ENCODE measurements at places on chromosomes 3 and 15.

DNA sequence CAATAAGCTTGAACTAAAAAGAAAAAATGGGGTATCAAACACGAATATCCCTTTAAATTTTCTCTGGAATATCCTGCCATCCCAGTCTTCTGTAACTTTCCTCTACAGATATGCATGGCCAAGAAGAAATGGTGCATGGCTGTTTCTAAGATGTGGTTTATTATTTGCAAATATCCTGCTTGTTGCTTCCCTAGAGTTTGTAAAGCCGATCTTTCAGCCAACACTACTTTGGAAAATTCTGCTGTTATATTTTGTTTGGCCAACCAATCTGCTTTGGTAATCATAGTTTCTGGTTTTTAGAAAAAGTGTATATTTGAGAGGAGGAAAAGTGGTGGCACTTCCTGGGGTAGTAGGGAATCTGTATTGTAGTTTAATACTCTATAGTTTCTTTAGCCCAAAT lies 13.9 kb downstream of the PHLDB2 start:
- no peak for DNase-seq

- no peak for DNase-seq
These were observed 33.7 kb downstream of the ANXA2 start for GRCh38 chr15:60363903-60364611.

DNA sequence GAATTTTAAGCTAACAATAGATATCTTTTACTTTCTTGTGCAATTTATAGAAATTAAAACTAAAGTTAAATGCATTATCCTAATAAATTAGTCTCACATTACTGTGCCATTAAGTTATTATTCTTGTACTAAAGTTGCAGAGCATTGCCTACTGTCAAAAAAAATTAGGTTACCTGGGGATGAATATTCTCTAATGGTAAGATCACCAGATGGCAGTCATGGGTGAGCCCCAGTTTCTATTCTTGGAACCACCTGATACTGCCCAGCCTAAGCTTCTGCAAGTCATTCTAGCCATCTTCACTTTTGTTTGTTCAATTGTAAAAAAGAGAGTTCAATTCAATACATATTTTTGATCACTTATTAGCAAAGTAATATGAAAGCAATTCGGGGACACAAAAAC lies 213.2 kb downstream of the CADM2 start:
- no peak for DNase-seq

DNA sequence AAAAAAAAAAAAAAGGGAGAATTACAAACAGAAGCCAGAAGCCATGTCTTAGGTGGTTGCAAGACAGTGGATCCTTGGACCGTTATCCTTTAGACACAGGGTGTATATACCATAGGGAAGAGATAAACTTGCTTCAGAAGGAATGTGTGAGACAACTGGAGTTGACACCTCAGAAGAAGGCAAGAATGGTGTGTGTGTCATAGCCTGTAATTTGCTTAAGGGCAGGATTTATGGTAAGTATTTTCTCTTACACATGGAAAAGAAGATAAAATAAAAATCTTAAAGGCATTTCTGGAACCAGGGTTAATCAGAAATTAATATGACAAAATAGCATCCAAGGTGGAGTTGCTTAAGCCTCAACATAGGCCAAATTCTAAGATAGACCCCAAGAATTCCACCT lies 19.3 kb upstream of the DNAJC19 start:
- no peak for DNase-seq

- no peak for DNase-seq
These were observed 25.5 kb downstream of the CHRD start for GRCh38 chr3:184405075-184406030.

DNA sequence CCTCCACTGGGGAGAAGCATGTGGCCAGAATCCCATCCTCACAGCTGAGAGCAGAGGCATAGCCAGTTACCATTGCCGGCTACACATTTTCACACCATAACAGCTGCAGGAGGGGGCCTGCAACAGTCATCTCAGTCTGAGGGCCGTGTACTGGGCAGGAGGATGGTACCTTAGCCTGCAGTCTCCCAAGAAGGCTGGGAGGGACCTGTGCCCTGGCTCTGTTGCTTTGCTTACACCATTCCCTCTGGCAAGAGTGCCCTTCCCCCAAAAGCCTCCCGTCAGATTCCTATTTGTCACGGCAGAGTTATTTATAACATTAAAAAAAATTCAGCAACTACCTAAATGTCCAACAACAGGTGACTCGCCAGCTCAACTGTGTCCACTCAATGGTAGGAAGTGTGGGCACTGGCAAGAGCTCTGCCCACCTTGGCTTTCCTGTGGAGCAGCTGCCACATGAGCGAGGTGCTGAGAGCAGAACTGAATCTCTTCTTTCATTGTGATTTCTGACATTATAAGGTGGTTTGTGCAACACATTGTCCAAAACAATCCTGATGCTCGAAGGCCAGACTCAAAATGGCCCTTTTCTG lies 4.4 kb downstream of the CAMKV start:
- DNase-seq = no peak

- DNase-seq = no peak
These were observed 582.2 kb downstream of the FOXP1 start for GRCh38 chr3:71001303-71001830.

GRCh38 chr3:161969867-161970266 lies 473.3 kb downstream of the OTOL1 start:
- DNase-seq = no peak

DNA sequence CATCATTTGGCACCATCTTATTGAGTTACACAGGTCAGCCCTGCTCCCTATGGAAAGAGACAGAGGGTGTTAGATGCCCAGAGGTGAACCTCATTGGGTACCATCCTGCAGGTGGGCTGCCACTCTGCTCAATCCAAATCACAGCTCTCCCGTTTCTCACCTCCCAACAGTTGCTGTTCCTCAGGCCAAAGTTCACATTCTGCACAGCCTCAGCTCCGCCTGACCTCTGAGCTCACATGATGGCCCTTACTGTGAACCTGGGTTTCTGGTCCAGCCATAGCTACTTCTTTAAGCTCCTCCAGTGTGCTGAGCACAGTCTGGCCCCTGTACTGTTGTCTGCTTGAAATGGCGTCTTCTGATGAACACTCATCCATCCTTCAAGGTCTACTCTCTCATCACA lies 47.8 kb downstream of the BTD start:
- no peak for DNase-seq

- no peak for DNase-seq
These were observed 257.0 kb upstream of the GOLGA6L4 start for GRCh38 chr15:83978588-83978987.

- no peak for DNase-seq
These were observed 44.7 kb downstream of the FAM43A start for GRCh38 chr3:194730365-194730764.

DNA sequence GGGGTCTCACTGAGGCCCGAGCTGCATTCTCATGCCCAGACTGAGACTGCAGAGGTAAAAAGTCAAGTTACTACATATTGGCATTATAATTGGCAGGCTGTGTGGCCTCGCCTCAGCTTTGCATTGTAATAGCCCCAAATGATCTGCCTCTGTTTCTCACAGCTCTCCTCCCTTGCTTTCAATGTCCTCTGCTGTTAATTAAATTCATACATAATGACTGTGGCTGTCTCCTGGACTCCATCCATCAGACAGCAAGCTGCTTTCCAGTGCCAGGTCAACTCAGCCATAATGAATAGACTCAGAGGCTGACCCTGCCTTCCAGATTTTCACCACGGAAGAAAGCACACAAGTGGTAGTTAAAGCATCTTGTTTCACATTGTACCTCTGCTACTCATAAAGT lies 7.6 kb upstream of the RTP4 start:
- DNase-seq = no peak

DNA sequence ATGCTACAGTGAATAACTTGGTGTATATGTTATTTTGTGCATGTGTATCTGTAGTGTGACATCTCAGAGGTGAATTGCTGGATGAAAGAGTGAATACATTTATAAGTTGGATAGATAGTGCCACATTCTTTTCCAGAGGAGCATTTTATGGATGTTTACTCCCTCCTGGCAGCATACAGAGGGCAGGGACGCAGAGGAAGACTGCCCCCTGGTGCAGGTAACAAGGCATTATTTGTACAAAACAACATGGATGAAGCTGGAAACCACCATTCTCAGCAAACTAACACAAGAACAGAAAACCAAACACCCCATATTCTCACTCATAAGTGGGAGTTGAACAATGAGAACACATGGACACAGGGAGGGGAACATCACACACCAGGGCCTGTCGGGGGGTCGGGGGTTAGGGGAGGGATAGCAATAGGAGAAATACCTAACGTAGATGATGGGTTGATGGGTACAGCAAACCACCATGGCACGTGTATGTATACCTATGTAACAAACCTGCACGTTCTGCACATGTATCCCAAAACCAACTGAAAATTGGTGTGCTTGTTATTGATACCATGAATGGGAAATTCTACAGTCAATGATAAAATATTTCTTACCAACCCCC lies 57.9 kb upstream of the CTXND1 start:
- DNase-seq = no peak

DNA sequence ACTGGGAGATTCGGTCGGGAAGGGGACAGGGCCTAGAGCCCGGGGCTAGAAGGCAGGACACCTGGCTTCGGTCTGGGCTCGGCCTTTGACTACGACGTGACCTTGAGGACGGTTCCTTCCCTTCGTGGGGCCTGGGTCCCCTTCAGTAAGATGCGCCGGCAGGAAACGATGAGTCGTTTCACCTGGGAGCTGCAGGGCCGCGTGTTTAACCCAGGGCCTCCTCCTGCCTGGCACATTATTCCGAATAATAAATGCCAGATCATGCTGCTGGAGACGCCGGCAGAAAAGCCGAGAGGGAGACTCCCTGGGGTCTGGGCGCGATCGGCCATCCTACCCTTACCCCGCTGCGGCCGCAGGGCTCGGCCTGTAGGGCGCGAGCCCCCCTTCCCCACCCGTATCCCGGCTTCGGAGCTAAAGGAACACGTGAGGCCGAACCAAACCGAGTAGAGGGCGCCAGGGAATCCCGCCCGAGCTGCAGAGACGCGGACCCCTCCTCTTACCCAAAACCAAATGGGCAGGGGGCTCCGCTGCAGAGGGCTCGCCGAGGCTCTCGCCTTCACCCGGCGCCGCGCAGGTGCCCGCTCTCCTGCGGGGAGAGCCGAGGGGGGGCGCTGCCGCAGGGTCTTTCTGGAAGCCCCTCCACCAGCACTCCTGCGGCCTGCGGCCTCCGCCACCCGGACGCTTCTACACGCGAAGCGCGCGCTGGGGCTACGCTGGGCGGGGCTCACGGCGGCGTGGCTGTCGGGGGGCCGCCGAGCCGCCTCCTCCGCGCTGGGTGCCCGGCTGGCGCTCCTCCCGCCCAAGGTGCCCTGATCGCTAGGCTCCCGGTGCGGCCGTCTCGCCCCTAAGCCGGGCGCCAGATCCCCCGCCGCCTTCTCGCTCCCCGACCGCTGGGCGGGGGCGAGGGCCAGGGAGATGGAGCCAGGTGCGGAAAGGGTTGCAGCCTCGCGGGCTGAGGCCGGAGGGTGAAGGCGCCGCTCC lies at the start of gene BDH1:
Gene BDH1 (minus strand): TSS at position 688 of the 981 bp plus-strand sequence. CDS start 9,525 bp downstream, outside the sequence.
- peak; percentile 65 for DNase-seq

- DNase-seq = no peak
These were observed 92.6 kb upstream of the ARRDC4 start for GRCh38 chr15:97867870-97868269.

DNA sequence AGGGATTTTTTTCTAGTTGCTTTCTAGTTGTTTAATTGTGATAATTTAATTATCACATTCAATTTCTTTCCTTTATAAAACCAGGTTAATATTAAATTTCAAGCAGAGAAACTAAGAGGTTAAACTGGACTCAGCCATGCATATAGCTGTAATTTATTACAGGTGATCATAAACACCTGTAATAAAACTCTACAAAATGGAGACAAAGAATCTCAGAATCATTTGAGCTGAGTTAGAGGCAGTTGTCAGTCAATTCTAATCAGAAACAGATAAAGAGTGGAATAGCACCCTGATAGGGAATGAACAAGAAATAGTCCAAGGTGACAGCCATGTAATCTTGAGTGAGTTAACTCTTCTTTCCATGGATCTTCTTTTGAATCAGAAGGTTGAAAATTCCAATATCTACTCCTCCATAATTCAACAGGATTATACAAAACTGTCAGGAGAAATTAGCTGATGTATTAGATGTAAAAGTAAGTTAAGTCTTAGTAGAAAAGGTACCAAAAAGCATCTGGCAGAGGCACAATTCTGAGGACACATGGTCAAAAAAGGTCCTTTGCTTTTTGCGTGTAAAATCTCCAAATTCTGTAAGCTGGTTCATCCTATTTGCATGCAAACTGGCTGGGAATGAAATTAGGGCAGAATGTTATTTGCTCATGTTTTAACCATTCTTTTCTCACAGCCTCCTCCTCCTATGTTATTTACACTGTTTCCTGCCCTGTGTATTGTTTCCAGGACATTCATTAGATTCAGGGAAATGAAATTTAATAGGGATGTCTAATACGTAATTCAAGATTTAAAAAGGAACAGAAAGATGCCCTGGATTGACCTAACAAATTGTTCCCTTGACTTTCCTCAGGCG lies 39.4 kb upstream of the B3GNT5 start:
- DNase-seq = no peak

DNA sequence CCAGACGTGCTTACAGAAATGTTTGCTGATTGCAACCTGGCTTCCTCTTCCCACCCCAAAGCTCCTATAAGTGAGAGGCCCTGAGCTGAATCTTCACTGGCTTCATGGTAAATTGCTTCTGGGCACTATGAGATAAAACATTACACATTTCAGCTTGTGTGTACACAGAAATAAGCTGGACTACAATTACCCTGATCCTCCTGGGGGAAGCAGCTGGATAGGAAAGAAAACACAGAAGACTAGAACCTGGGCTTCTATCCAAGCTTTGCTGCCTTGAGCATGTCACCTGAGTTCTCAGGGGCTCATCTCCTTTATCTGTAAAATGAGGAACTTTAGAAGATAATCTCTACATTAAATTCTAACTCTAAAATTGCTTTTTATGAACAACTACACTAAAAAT lies 40.3 kb downstream of the THBS1 start:
- no peak for DNase-seq

DNA sequence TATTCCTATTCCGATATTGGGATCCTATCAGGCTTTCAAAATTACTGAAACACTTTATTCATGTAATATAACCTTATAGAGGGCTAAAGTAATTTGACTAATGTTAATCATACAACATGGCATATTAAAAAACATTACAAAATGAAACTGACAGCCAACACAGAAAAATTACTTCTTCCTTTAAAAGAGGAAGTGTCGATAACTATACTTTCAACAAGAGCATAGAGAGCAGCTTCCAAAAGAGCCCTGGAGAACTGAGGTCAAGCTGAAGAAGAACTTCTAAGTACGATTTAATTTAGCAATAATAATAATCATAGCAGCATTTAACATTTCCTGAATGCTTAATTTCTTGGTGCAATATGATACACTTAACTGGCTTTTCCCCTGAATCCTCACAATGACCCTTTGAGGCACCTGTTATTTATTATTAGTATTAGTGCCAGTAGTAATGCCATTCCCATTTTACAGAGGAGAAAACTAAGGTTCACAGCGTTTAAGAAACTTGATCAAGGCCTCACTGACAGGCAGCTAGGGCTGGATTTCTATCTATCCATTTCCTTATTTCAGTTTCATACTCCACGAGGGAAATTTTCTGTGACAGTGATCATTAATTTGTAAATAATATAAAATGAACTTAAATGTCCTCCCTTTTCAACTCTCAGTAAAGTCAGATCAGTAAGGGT lies 181.6 kb downstream of the CFAP20DC start:
- no peak for DNase-seq

All from stimulated activated CD4-positive, alpha-beta T cell treated with anti-CD3 and anti-CD28 coated beads, Interleukin-1b, Interleukin-23, amount 100 ng/mL, for 4 hours (primary cell).